ENCODE measurements at places on chromosomes 6 and 20.

- DNase-seq = peak; percentile 26
Measured at GRCh38 chr6:143586557-143586956, 75.0 kb upstream of the FUCA2 start.

GRCh38 chr6:83609248-83609647, 96.9 kb downstream of the PRSS35 start:
- DNase-seq = no peak

DNA sequence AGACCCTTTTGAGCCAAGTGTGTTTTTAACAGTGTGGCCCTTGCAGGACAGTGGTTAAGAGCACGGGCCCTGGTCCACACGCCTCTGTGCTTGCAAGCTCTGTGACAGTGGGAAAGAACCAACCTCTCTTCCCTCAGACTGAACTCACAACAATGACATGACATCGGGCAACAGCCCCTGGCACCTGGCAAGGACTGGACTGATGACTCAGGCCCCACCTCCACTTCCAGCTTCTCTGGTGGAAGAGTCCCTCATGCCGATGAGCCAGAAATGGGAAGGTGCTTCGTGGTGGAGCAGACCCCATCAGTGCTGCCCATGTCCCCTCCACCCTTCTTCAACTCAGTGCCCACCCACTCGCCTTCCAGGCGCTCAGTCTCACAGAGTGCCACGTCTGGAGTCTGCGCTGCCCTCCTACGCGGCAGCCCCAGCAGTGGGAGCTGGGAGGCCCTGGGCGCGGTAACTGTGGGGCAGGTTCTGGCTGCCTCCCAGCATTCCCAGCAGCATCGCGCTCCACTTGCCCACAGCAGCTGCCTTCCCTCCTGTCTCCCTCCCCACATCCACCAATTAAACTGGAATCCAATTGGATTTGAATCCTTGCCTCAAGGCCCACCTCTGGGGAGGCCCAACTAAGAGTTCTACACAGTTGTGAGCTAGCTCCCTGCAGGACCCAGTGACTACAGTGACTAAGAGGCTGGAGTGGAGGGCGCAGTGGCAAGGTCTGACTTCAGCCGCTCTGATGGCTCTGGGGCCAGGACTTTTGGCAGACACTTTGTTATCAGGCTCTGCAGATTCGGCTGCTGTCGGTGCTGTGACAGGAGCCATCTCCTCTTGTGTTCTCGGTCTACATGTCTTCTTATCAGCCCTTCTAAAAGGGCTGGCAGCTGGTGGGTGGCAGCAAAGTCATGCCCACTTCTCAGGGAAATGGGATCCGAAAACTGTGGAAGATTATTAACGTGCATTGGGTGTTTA, 156.8 kb upstream of the MLN start:
- no peak for DNase-seq

- no peak for DNase-seq
Measured at GRCh38 chr6:98047871-98048270, 764.9 kb upstream of the MMS22L start.

DNA sequence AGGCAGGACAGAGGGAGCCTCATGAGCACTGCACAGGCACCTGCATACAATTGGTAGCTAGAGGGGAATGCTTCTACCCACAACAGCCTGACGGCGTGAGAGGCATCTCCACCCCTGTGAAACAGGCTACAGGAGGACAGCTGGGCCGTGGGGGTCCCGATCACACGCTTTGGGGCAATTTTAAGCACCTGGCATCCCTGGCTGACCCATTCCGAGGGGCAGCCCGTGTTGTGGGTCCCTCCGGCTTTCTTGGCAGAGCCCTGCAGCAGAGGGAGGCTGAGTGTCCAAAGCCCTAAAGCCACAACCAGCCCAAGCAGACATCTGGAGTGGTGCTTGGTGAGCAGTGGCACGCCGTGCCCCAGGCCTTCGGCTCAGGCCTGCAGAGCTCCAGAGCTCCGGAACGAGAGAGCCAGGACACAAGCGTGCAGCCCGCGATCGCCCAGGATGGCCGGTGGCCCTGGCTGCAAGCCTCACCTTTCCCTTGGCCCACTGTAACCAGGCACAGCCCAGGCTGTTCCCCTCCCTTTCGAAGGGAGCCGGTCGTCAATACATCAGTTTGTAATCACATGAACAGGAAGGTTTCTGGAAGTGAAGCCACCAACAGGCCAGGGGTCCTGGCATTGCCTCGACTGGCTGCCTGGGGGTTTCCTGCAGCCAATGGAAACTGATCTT, 81.4 kb downstream of the DLL1 start:
- DNase-seq = no peak

GRCh38 chr6:46128476-46128875, 1.3 kb upstream of the ENPP4 start:
- DNase-seq = no peak

DNA sequence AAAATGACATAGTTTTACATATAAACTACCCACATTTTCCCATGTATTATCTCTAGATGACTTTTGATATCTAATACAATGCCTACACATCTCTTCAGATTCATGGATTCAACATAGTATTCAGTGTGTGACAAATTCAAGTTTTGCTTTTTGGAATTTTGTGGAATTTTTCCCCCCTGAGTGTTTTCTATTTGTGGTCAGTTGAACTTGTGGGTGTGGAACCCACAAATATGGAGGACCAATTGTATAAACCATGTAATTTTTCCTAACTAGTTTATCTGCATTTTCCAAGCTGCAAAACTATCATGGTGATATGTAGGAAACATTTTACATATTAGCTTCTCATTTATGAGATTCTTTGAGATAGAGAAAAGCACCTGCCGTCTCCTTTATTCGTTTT, 374.3 kb upstream of the SOX4 start:
- no peak for DNase-seq

DNA sequence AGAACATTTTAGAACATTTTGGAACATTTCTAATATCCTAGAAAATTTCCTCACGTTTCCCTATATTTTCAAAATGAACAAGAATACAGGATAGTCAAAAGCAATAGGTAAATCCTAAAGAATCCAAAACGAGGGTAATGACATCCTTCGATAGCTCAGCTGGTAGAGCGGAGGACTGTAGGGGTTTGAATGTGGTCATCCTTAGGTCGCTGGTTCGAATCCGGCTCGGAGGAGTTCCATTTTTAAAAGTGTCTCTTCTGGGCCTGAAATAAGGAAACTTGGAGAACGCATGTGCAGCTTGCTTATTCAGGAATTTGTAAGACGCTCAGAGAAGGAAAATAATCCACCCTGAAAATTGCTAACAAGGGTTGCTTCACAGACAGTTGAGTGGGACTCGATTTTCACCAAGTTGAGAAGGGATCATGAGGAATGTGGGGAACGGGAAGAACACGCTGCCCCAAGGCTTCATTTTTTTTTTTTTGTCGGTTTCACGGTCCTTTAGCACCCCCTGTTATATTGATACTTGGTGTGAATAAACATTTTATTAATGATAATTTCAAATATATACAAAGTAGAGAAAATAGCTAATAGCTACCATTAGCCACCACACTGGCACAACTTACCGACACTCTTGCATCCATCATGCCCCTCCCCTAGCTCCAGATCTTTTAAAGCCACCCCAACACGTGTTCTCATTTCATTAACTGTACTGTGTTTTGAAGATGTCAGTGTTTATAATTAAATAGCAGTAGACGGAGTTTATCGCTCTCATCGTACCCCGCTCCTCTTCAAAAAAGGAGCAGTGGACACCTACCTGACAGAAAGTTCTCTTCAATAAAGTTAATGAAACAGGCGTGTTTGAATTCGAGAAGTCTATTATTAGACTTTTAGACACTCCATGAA, 1.8 kb upstream of the ABT1 start:
- DNase-seq = peak; percentile 66

DNA sequence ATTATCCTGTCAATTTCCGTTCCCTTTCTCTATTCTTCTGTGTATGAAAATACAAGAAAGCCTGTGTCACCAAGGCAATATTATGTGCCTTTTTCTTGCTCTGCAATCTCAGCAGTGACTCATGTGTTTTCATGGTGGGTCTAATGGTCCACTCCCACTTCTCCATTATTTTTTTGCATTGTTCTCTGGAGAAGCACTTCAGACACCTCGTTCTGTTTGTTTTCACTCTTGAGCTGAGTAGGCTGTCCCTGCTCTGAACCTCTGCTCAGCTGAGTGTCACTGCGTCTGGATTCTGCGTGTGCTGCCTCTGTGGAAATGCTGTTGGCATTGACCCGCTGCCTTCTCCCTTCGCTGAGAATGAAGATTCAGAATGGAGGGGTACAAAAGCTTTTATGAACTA, 230.6 kb downstream of the TMEM242 start:
- DNase-seq = no peak

DNA sequence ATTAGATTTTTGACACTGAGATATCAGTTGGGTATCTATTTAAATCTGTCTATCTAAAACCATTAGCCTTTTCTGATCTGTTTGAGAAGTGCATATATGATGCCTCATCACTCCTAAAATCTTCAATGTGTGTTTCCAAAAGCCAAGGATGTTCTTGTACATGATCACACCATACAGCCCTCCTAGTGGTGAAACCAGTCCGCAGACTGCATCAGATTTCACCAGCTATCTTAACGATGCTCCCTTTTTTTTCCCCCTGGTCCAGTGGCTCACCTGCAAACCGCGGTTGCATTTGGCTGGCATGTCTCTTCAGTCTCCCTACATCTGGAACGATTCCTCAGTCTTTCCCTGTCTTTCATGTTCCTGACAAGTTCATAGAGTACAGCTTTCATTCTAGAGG, 4.0 kb downstream of the KIZ start:
- no peak for DNase-seq

DNA sequence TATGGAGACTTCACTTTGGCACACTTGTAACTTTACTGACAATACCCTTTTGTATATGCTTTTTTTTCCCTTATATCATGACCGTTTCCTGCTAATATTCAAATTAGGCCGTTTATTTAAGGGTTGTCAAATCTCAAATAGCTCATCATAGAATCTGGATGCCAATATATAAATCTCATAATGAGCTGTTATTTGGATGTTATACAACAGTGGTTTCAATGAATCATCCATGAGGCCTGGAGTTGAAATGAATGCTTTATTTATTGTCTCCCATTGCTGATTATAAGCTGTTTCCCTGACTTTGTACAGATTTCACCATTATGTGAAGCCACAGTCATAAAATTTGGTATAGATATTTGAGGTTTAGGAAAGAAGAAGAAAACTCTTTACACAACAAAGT, 256.1 kb downstream of the PLCB1 start:
- no peak for DNase-seq

- DNase-seq = no peak
Measured at GRCh38 chr6:99415446-99415845, 9.7 kb downstream of the PNISR start.

GRCh38 chr6:2656460-2657079, 94.2 kb downstream of the MYLK4 start:
- DNase-seq = no peak

- DNase-seq = no peak
Measured at GRCh38 chr20:19397666-19398065, 185.2 kb downstream of the SLC24A3 start.

- no peak for DNase-seq
Measured at GRCh38 chr20:24106150-24106800, 117.7 kb upstream of the GGTLC1 start.

GRCh38 chr6:109808837-109809236, 117.7 kb downstream of the FIG4 start:
- no peak for DNase-seq

GRCh38 chr6:140566781-140567277, 1192.4 kb upstream of the CITED2 start:
- no peak for DNase-seq

- DNase-seq = no peak
Measured at GRCh38 chr20:2690213-2690612, 2.4 kb upstream of the EBF4 start.

DNA sequence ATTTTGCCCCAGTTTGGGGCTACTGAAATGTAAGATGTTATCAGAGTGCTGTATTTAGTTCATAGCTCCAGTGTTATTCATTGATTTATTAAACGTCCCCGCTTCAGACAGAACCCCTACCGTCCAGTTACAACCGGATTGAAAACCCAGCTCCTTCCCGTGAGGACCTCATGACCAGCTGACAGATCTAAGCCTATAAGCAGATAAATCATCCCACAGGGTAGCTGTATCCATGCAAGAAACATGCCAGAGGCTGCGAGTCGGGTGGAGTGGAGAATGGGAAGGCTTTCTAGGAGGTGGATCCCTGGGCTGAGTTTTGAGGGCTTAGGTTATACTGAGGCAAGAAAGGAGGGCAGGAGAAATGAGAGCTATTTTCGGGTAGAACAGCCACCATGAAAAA, 260.0 kb downstream of the ARID1B start:
- no peak for DNase-seq

GRCh38 chr20:3616250-3616649, 46.9 kb downstream of the GFRA4 start:
- DNase-seq = peak; percentile 42

DNA sequence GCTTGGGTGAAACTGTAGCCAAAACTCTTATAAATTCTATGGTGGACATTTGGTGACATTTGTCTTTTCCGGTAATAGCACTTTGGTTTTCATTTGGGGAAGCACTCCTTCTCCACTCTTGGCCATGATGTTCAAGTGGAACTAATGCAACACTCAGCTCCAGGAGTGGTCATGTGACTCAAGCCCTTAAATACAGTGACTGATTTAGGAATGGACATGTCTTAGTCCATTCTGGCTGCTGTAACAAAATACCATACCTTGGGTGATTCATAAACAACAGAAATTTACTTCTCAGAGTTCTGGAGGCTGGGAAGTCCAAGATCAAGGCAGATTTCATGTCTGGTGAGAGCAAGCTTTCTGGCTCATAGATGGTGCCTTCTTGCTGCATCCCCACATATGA, 10.8 kb upstream of the FKBP1A start:
- DNase-seq = no peak

- no peak for DNase-seq
Measured at GRCh38 chr20:22819112-22819511, 216.0 kb upstream of the SSTR4 start.

- peak; percentile 64 for DNase-seq
Measured at GRCh38 chr20:30489614-30490003, 767.9 kb upstream of the DEFB115 start.

DNA sequence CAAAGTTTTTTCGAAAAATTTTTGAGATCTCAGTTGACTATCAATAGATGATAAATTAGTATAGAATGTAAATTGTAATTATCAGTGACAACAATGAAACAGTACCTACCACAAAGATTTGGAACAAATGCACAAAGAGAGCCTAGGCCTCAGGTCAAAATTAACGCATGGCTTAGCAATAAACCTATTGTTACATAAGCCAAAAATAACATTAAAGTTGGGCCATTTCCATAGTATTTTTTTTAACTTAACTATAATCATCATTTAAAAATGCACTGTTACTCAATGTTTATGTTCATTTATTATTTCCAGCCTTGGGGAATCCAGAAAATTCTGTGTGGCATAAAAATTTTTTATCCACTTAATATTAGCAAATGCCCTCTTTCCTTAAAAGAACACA, 117.0 kb downstream of the EPB41L2 start:
- DNase-seq = no peak
